Thoracic aorta (tissue), 2 donors: ENCODE measurements at places on chromosomes 11 and 22.

DNA sequence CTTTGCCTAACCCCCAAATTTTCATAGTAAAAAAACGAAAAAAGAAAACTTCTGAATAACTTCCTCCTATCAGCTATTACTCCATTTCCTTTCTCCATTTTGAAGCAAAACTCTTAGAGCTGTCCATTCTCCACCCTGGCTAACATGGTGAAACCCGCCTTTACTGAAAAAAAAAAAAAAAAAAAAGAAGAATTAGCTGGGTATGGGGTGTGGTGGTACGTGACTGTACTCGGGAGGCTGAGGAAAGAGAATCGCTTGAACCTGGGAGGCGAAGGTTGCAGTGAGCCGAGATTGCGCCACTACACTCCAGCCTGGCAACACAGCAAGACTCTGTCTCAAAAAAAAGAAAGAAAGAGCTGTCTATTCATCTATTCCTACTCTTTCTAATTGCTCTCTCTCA, 11.3 kb upstream of the NXF1 start:
- DNase-seq: no peak

GRCh38 chr11:67397536-67397935, 4.1 kb downstream of the PPP1CA start:
- DNase-seq: no peak

DNA sequence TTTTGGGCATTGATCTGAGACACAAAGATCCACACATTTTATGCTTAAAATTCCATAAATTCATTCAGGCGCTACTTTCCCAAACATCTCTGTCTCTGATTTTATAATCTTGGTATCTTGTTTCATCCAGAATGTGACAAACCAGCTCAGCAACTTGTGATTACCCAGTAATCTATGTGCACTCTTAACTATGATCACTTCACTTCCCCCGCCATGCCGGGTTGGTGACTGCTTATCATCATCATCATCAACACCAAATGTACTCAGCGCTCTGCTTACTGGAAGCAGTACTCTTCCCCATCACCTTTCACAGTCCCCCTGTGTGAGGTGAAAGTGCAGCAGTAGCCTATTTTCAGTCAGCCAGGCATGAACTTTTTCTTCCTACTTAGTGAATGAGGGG, 15.2 kb upstream of the MMP7 start:
- no peak for DNase-seq

- no peak for DNase-seq
Observed at GRCh38 chr11:111765320-111765983, 737 bp downstream of the PPP2R1B start.
